ENCODE measurements at places on chromosomes 1 and 21.
A peak's percentile ranks its signal among the peaks of the same experiment; 100 is the strongest.

DNA sequence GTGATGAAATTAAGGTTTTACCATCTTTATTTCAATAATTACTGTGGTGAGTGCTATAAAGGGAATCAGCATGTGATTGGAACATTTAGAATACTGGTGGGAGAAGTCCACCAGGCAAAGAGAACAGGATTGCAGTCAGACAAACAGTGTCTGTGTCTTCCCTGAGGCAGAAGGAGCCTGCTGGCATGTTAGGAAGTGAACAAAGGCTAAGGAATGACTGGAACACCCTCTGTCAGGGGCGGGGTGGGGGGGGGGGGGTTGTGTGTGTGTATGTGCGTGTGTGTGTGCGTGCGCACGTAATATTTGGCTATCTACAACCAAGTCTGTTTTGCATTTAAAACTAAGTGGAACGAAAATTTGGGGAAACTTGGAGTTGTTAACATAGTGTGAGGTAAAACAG, 30.2 kb downstream of the SRRM1 start:
- DNase-seq, result no peak

- DNase-seq, result no peak
Measured at GRCh38 chr21:41923186-41923585, 30.6 kb downstream of the C2CD2 start.

- DNase-seq, result no peak
Measured at GRCh38 chr1:98388441-98388840, 273.1 kb upstream of the SNX7 start.

- no peak for DNase-seq
Measured at GRCh38 chr1:46643368-46643775, 24.8 kb downstream of the ATPAF1 start.

GRCh38 chr1:116825207-116825719, 71.0 kb downstream of the CD2 start:
- peak; percentile 91 for DNase-seq

DNA sequence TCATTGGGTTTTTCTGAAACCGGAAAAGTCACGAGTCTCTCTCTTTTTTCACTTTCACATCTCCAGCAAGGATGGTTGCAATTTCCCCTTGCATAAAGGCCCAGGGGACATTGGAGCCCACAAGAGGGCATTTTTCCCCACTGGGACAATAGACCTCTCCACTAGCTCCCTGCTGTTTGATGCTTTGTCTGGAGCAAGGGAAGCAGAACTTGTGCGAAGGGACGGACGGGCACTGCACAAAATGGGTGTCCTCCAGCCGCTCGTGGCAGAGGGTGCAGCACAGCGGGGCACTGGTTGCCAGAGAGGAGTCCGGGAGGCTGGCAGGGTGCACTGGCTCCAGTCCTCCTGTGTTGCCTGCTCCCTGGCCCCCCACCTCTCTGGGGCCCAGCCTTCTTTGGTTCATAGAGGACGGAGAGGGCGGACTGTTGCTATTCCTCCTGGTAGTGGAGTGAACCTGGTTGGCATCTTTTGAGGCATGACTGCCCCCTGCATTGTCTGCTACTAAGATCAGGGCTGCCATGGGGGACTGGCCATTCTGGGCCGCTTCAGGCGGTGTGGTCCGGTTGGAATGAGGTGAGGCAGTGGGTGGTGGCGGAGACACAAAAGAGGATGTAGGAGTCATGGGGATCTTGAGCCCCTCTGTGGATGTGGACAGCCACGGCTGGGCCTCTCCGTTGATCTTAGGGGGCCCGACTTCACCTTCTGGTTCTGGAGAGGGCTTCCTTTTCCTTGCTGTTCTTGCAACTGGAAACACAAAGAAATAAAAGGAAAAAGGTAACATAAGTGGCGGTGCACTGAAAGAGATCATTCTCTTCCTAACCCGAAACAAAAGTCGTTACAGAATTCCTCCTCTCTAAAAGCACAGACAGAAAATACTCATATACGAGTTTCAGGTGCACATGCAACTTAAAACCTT, 2.6 kb downstream of the IRF2BP2 start:
- DNase-seq, result peak; percentile 78

DNA sequence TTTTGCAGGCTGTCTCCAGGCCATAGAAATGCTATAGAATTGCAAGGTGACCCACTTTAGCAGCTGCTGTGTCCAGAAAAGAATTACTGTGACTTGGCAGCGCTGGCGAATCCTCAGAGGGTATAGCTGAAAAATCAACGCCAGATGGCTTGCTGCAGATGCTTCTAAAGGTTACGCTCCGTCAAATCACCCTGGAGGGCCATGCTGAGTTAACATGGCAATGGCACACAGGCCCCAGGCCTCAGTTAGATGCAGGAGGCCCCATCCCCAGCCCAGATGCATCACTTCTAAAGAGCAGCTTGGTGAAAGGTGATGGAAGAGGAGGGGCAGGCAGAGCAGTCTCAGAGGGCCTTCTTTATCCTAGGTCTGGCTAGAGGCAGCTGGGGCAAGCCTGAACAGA, 18.0 kb downstream of the KIAA1614 start:
- DNase-seq, result peak; percentile 99

DNA sequence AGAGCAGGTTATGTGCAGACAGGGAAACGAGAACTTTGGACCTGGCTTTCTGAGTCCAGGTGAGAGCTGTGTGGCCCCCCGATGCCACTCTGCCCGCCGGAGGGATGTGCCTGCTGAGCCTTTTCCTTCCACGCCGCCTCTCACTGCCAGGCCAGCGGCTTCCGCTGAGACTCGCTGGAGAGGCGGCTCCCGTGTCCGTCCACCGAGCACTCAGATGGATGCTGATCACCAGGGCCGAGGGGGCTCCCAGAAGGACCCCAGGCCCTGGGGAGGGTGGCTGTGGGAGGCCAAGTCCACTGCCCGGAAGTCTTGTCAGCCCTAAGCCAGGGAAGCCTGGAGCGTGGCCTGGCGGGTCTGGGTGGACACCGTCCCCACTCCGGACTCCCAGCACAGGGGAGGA, 16.5 kb downstream of the CSTB start:
- no peak for DNase-seq

DNA sequence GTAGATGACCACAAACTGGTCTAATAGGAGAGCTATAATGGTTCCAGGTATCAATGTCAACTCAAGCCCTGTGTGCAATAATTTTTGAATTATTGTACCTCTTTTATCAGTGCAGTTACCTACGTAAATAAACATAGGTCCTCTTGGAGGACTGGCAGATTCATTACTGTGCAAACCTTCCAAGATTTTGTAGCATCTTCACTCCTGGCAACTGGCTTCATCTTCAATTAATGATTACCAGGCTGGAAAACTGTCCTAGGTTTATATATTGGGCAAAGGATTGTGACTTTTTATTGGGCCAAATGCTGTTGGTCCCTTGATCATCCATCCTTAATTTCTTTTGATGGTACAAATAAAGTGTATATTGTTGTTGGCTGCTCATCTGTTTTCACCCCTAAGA, 35.6 kb downstream of the C4BPA start:
- DNase-seq, result no peak

GRCh38 chr1:221678014-221678413, 63.9 kb downstream of the DUSP10 start:
- DNase-seq, result no peak

DNA sequence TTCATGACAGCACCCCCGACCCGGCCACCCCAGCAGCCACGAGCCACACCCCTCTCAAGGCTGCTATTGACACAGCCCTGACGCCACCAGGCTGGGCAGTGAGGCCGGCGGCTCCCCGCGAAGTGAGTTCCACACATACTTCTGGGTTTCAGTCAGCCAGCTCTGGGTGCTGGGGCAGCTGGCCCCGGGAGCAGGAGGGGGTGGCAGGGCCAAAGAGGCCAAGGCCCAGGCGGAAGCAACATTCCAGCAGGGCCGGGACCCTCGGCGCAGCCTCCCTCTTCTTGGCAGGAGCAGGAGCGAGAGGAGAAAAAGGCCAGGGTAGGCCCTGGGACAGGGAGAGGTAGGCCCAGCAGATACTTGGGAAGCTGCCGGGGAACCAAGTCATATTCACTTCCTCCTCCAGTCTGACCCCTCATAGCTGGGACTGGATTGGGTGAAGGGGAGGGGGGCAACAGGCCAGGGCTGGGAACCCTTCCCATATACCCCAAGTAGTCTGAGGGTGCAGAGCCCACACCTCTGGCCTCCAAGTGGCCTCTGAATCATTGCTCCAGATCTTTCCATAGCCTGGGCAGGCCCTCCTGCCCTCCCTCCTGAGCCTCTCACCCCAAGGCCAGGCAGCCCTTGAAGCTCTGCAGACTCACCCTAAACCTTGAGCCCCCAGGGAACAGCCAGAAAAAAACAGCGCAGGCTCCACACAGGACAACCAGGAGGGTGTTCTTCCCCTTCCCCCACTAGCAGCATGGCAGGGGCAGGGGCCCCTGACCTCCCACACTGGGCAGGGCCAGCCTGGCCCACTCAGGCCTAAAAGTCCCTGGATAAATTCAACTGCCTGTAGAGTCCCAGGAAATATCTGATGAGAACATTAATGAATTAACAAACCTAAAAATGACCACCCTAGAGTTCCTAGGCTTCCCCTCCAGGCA, 5.7 kb downstream of the HSPG2 start:
- DNase-seq, result no peak

DNA sequence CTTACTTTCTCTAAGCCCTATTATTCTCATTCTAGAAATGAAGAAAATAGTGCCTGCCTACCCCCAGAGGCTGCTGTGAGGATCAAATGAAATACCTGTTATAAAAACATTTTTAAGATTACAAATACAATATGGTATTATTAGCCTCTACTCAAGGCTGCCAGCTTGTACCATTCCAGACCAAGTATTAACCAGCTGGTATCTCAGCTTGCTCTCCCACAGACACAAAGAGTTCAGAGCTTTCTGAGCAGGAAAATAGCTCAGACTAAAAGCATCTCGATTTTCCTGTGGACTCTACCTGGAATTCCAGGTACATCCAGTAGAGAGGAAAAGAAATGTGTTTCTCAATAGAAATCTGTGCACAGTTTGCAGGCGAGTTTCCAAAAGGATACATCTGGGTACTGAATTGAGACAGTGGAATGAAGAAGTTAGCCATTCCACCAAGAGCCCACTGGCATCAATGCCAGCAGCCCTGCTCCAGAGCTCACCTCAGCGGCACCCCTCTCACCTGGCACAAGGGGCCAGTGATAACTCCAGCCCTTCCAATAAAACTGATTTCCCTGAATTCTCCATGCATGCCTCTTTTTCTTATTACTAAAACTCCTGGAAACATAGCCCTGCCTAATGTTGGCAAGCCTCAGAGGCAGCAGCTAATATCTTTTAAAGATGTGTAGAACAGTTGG, 31.0 kb downstream of the TGFBR3 start:
- DNase-seq, result peak; percentile 10

DNA sequence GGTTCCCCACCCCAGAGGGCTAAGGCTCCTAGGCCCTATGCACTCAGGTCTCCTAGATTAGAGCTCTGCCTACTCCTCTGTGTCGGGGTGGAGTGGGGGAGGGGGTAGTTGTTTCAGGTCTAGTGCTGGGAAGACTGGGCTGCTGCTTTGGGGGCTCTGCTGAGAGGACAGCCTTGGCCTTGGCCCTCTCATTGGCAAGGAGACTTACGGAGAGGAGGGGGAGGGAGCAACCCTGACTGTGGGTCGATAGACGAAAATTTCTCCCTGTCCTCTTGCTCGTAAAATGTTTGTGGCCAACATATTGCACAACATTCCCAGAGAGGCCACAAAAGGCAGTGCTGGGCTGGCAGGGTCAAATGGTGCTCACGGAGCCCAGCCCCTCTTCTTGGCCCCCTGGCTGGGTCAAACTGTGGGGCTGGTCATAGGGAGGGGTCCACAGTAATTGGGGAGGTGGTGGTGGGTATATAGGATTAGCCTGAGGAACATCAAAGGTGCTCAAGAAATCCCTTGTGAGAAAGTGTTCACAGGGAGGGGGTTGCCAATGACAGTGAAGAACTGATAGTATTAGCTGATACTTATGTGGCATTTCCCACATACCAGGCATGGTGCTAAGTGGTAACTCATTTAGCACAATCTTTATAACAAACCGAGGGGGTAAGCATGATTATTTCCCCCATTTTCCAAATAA, 8.5 kb upstream of the DMBX1 start:
- no peak for DNase-seq

GRCh38 chr1:213164561-213164960, 113.5 kb downstream of the RPS6KC1 start:
- no peak for DNase-seq

DNA sequence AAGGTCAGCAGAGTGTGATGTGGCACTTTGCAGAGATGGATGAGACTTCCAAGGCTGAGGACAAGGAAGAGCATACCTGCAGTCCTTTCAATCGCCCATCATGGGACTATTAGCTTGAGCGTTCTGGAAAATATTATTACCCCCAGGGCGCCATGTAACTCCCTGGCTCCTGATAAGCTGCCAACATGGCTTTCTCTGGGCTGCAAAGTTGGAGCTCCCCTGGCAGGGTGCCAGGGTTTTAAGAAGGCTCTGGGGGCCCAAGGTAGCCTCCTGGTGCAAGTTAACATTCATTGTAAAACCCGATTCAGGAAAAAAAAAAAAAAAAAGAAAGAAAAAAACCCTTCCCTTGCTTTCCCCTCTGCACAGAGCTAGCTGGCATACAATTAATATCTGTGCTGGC, 196.7 kb downstream of the PBX1 start:
- DNase-seq, result no peak

- no peak for DNase-seq
Measured at GRCh38 chr1:244598611-244599010, 54.3 kb upstream of the DESI2 start.

GRCh38 chr21:42521805-42522204, 8.2 kb downstream of the SLC37A1 start:
- DNase-seq, result no peak

DNA sequence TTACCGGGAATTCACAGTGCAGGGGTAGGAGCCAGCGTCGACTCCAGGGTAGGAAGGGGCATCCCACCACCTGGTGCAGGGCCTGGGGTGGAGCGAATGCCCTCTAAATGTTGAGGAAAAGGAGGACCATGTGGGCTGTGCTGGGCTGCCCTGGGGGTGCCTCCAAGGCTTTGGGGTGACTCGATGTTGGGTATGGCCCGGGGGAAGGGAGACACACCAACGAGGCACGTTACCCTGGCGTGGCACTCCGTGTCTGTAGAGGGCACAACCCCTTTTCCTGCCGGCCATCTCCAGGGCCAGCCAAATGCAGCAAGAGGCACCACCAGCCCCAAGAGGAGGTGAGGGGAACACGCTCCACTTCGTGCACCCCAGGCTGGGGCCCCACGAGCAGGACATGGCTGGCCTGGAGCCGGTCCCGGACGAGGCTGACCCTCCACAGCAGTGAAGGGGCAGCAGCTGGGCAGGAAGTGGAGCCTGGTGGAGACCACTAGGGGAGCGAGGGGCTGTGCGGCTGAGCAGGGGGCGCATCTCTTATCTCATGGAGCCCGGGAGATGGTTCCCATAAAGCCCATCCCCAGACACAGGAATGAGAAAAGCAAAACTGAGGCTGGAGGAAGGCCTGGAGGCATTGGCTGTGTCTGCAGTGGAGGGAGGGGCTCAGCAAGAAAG, 11.2 kb downstream of the ACTRT2 start:
- no peak for DNase-seq

- DNase-seq, result no peak
Measured at GRCh38 chr1:36773827-36774541, 260.3 kb downstream of the GRIK3 start.

DNA sequence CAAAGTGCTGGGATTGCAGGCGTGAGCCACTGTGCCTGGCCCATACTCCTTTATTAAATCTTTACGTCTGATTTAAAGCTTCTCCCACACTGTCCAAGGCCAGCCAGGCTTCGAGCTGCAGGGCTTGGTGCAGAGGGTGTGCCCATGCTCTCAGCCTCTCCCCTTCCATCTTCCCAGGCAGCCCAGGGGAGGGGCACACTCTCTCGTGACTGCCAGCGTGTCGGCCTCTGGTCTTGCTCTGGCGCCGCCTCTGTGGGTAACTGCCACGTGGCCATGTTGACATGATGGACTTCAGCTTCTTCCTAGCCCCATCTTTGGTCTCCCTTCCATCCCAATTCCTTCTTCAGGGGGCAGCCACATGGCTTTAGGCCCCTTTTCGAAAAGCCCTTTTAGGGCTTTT, 4.7 kb downstream of the GPR137B start:
- no peak for DNase-seq

Data from NCI-H524 (cell line).